Cerebellar cortex (tissue), 1 donor: ENCODE measurements at places on chromosomes 4 and X.

DNA sequence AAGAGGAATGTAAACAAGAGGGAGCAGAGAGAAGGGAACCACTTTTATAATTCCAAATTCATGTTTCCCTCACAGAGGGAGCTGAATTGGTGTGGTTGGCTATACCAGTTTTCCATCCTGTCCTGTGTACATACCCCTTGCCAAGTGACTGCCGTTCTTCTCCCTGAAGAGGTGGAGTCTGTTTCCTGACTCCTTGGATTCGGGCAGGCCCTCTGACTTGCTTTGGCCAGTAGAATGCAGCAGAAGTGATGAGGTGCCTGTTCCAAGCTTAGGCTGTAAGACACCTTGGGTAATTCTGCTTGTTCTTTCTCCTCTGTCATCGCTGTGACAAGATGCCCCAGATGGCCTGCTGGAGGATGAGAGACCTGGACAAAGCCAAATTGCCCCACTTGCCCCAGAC is 124.7 kb downstream of the UCHL1 start:
- DNase-seq: no peak

DNA sequence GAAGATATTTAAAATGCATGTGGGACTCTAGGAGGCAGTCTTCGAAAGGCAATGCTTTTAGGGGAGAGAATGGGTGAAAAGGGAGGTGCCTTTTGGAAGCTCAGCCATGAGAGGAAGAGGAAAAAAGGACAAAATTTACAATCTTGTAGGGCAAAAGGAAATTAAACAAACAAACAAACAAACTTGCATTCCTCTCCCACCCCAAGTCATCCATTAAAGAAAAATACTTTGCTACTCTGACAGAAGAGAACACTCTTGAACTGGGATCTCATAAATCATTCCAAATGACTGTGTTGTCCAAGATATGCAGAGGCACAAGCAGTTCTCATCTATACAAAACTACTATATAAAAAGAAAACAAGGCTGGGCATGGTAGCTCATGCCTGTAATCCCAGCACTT is 46.7 kb downstream of the HELQ start:
- DNase-seq: no peak

GRCh38 chr4:171203425-171203824 is 609.8 kb upstream of the GALNTL6 start:
- no peak for DNase-seq

- no peak for DNase-seq
Measured at GRCh38 chrX:118370921-118371624, 25.2 kb downstream of the WDR44 start.

DNA sequence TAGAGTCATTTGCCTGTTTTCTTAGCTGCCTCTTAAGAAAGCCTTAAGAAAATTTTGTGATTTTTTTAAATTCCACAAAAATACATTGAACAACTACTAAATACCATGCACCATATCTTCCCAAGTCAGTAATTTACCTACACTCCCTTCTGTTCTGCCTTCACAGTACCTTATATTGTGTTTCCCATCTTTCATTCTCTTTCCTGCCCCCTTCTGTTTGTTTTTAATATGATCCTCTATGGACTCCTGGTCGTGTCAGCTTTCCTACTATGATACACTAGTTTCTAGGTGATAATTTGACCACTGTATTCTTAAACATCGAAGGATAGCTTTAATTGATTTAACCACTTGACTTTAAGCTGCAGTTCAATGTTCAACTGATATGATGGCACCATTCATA is 297.7 kb upstream of the HAND2 start:
- DNase-seq: no peak

DNA sequence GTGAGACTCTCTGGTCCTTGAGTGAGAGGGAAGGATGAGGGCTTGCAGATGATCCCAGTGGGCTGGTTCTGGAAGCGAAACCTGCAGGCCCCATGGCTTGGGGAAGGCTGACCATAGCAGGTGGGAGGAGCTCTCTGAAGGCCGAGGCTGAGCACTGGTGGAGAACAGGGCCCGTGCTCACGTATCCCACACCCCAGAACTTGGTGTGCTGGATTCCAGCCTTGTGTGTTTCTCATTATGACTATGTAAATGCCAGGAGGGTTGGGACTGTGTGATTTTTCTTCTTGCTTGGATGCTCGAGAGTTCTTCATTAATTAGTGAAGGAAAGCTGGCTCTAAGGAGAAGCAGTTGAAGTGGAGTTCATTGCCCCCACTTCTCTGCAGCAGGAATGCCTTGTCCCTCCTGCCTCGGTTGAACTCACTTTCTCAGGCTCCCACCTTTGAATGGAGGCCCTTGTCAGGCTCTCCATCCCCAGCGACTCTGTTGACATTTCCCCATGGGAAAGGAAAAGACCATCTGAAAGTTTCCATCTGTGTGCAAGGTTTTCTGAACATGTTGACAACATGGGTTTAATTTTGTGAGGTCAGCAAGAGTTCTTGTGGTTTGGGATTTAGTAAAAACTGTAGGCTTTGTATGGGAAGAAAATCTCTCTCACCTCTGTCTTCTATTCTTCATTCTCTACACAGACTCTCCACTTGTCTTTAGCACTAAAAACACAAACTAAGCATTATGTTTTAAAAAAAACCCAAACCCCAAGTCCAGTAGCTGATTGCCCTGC is 57.7 kb downstream of the TBL1X start:
- no peak for DNase-seq

- DNase-seq: no peak
Measured at GRCh38 chrX:119880076-119880475, 8.4 kb downstream of the NDUFA1 start.

- DNase-seq: no peak
Measured at GRCh38 chr4:176425035-176425434, 105.3 kb downstream of the SPCS3 start.
